ENCODE measurements at places on chromosomes 1 and 21. TPM values are rescaled to one million over a fixed set of nuclear protein-coding genes. Genes with fewer than 3 reads are reported as not detected.

DNA sequence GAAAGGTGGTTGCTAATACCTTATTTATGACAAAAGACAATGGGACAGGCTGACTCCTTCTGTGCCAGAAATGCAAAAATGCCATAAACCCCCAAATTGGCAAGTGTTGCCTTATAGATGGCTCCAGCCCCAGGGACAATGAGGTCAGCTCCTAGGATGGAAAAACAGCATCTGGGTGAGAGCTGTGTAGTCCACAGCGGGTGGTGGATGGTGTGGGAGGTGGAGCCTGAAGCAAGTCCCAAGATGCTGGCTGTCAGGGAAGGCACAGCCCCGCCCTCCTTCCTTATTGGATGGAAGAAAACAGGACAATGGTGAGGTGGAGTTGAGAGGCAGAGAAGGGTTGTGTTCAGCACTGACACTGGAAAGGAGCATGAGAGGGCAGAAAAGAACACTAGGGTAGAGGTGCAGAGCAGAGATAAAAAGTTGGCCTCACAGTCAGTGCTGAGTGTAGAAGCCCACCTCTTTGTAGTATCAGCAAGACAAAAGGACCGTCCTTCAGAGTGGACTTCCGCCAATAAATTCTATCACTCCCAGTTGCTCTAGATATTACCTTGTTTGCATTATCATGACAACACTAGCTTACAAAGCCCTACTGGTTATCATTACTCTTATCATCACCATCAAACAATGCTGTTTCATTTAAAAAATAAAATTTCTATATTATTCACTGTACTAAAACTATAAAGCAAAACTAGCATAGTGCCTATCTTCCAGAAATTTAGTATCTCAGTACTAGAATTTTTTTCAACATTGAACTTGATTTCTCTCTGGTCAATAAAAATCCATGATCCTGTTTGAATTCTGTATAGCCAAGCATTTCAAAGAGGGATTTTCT is 3.7 kb upstream of the SDE2 start:
- peak; percentile 81 for DNase-seq

- no peak for DNase-seq
These were observed 16.0 kb downstream of the PFKFB2 start for GRCh38 chr1:207069061-207069460.

CD1E gene
- polyA plus RNA-seq = not detected

DNA sequence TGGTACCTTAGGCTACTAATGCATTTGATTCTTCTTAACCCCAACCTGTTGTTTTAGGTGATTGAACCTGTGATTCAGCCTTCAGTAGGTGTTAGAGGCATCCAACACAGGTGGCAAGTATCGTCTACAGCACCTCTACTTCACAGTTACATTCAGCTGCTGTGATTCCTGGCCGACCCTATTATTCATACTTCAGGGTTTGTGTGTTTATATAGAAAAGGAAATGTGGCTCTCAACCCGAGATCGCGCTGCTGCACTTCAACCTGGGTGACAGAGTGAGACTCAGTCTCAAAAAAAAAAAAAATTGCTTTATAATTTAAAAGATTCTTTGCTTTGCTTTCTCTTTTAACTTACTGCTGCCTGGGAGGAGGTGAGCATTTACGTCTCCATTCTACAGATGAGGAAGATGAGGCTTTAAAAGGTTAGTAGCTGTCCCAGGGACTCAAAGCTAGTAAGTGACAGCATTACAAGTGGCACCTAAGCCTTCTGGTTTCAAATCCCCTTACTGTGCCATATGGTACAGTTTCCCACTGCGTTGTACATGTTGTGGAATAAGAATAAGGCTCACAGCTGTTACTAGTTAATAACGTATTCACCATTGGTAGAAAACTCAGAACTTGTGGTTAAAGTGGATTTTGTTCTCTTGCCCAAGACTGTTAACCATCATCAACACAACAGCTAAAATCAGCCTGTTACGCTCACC is 9.9 kb upstream of the GPR25 start:
- no peak for DNase-seq

DNA sequence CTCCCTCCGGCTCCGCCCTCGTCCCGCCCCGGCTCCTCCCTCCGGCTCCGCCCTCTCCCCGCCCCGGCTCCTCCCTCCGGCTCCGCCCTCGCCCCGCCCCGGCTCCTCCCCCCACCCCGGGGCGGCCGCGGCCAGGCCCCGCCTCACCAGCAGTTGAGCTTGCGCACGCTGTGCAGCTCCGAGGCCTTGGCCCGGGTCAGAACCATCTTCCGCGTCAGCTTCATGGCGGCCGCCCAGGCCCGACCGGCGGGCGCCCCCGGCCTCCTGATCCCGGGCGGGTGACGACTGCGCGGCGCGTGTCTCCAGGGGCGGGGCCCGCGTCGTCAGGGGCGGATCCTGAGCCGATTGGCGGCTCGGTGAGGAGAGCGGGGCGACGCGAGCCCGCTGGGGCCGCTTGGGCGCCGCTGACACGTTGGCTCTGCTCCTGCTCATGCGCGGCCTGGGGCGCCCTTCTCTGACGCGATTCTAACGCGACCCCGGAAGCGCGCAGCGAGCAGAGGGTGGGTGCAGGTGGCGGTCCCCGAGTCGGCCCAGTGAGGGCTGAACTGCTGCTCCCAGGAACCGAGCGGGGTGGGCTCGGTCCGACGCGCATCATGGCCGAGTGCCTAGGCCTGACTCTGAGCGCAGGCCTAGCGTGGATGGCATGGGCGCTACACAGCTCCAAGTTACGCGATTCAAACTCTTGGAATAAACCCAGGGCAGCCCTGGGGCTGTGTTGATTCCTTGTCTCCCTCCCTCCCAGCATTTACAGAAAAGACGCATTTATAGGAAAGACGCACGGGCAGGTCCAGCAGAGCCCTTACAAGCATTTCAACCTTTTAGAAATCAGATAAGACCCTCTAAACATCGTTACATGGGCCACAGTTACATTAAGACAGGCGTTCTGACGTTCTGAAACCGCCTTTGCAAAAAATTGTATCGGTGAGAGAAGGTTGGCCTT is at the start of gene CFAP410:
TSS of gene CFAP410 (minus strand) at position 420 of the 940 bp plus-strand sequence. CDS start at position 224, 196 bp downstream.
- peak; percentile 96 for DNase-seq

LRRN2 gene
- polyA plus RNA-seq = not detected

GRCh38 chr1:201143726-201144635 is 10.3 kb downstream of the TMEM9 start:
- DNase-seq = no peak

- no peak for DNase-seq
These were observed 8.3 kb upstream of the TRABD2B start for GRCh38 chr1:48005253-48006117.

- DNase-seq = no peak
These were observed 9.4 kb downstream of the C1orf174 start for GRCh38 chr1:3890389-3891328.

MATN1 gene
- polyA plus RNA-seq = 0.13 TPM

DNA sequence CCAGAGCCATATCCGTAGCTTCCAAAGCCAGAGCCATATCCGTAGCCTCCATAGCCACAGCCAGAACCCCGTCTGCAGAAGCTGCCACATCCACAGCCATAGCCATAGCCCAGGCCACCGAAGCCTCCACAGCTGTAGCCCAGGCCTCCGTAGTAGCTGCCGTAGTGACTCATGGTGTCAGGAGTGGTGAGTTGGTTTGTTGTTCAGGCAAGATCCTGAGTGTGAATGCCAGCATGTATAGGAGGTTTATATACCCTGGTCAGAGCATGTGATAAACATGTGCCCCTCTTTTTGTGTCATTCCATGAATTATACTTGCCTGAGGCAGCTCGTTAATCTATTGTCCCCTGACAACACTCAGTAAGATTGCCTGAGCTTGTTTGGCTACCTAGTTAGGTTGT is at the start of gene KRTAP19-1:
TSS of gene KRTAP19-1 (minus strand) at position 223 of the 400 bp plus-strand sequence. CDS start at position 173, 50 bp downstream.
- DNase-seq = no peak

DNA sequence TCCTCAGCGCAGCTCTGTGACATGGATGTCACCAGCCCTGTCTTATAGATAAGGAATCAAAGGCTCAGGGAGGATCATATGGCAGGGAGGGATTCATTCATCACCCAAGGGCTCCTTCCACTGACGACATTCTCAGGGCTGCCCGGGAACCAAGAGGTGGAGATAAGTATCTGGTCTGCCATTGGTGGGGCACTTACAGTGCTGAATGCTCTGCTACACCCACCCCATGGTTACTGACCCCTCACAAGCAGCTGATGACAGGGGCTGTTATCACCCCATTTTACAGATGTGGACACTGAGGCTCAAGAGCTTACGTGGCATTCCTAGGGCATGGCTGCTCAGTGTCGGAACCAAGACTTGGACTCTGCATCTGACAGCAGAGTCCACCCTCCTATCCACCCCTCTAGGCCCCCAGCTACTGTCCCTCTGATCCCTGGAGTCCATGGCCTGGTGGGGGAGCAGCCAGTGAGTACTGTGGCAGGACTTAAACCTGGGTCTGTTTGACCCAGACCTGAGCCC is 155.1 kb downstream of the PTPRU start:
- DNase-seq = no peak

DNA sequence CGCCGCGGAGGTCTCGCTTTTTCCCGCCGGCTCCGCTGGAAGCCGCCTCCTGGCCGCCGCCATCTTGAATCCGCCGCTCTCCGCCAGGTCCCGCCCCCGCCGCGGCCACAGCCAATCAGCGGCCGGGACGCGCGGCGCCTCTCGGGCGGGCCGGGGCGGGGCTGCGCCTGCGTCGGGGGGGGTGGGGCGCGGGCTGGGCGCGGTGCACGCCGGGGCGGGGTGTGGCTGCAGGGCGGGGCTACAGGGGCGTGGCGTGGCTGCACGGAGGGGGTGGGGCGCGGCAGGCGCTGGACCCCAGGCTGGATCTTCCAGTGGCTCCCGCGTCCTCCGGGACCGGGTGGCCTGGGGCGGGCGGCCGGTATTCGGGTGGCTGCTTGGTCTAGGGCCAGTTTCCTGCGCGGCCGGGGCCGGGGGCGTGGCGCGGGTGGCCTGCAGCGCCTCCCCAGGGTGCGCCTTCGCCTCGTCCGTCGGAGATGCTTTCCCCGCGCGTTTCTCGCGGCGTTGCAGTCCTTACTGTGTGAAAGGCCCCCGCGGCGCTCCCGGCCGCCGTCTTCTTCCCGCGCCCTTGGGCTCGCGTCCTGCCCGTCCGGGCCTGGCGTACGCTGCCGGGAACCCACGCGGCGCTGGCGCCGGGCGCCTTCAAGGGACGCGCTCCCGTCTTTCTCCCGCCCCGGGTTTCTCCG is 575 bp downstream of the PCNT start:
- peak; percentile 76 for DNase-seq

GRHL3 gene
- not detected for polyA plus RNA-seq

ST6GALNAC5 gene
- polyA plus RNA-seq = not detected

Data from endothelial cell of umbilical vein (primary cell).